Neural crest cell (in vitro differentiated cells): ENCODE measurements at places on chromosomes 11 and 22. TPM values are rescaled to one million over a fixed set of nuclear protein-coding genes. Genes with fewer than 3 reads are reported as not detected.

TESMIN gene
- total RNA-seq: 4.2 and 6.8 TPM in 2 replicates

C11orf21 gene
- not detected in 2 replicates for total RNA-seq

NLRP6 gene
- not detected in 2 replicates for total RNA-seq

GRCh38 chr11:114616516-114616915, 20.9 kb upstream of the NXPE4 start:
- no peak for DNase-seq

GRCh38 chr11:47617417-47617809, 23.2 kb upstream of the C1QTNF4 start:
- no peak for DNase-seq

ZNF280B gene
- total RNA-seq: 7.3 and 8.6 TPM in 2 replicates

DNA sequence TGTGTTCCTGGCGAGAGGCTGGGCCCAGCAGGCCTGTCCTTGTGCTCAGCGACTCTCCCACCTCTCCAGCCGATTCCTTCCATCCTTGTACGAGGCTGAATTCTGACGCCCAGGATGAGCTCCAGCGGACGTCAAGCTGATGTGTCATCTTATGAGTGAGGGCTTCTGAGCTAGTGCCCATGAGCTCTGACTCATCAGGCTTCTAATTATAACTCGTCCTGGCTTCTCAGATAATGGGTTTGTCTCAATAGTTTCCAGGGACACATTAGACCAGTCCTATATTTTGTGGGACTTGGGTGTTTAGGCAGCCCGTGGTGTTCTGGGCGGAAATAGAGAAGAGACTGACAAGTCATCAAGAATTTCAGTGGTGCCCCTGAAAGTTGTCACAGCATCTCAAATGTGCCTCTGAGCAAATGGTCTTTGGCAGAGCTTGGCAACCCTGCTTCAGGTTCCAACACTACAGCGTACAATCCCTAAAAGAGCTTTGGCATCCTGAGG, 108.2 kb upstream of the CD44 start:
- DNase-seq: no peak

GRCh38 chr11:99325847-99326246, 305.1 kb downstream of the CNTN5 start:
- DNase-seq: no peak

- no peak for DNase-seq
Measured at GRCh38 chr11:101407324-101407723, 176.5 kb downstream of the TRPC6 start.

GRCh38 chr11:122681070-122681469, 25.5 kb downstream of the UBASH3B start:
- no peak for DNase-seq

OR52N4 gene
- not detected in 2 replicates for total RNA-seq

MYBPC3 gene
- not detected in 2 replicates for total RNA-seq

OR4A16 gene
- total RNA-seq: not detected in 2 replicates

DNA sequence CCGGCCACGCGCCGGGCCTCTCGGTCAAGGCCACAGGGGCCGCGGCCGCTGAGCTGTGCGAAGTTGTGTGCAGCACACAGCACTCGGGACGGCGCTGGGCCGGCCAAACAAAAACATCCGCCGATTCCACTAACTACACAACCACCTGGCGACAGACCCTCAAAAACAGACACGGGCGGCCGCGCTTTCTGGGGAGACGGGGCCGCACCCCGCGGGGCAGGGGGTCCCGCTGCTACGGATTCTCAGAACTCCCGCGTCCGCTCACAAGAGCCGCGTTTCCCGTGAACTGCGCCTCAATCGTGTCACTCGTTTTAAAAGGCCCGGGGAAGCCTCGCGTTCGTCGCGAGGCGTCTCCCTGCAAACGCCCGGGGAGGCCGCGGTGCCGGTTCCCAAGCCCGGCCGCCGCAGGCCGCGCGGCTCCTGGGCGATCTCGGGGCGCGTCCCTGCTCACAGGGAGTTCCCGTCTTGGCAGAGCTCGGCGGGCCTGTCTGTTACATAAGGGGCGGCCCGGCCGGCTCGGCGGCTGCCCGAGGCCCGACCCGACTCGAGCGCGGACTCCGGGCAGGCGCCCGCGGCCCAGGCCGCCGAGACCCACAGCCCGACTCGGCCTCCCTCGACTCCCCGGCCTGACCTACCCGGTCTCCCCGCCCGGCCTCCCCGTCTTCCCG, 936 bp downstream of the BRD1 start:
- DNase-seq: no peak

GRCh38 chr11:129458756-129459535, 83.3 kb downstream of the BARX2 start:
- no peak for DNase-seq

GRCh38 chr11:102810950-102811660, 13.1 kb upstream of the MMP1 start:
- DNase-seq: peak; percentile 3

GRCh38 chr22:19483481-19484244, 3.9 kb downstream of the CDC45 start:
- no peak for DNase-seq

DNA sequence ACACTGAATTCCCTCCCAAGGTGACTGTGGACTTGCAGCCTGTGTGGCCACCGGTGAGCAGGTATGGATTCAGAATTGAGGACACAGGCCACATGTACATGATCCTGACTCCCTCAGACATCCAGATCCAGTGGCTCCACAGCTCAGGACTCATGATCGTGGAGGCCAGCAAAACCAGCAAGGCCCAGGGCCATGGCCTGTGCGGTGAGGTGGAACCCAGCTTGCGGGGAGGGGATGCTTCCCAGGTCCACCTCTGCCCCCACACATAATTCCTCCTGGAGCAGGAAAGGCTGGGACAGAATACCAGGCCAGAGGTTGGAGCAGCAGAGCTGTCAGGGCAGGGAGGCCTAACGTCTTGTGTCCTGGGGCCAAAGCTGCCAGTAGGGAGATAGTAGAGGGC, 82.1 kb downstream of the OTOG start:
- DNase-seq: no peak

FREY1 gene
- total RNA-seq: 2.5 and 3.3 TPM in 2 replicates

MS4A4A gene
- not detected in 2 replicates for total RNA-seq

RFPL2 gene
- total RNA-seq: 0.21 TPM in 1 of 2 replicates, not detected in the other
